ENCODE measurements at places on chromosomes 12 and 14. TPM values are rescaled to one million over a fixed set of nuclear protein-coding genes. Genes with fewer than 3 reads are reported as not detected.

The NPFF gene
- polyA plus RNA-seq = 0.99 TPM

The HVCN1 gene
- polyA plus RNA-seq = 1.5 TPM

The CHPT1 gene
- 10.3 TPM for polyA plus RNA-seq

The DBX2 gene
- not detected for polyA plus RNA-seq

The CLECL1 gene
- not detected for polyA plus RNA-seq

The ATXN7L3B gene
- polyA plus RNA-seq = 5.4 TPM

The KRT85 gene
- polyA plus RNA-seq = not detected

The TBX5 gene
- 0.02 TPM for polyA plus RNA-seq

The DPF3 gene
- polyA plus RNA-seq = 0.46 TPM

The OR6C2 gene
- not detected for polyA plus RNA-seq
